ENCODE measurements at places on chromosomes 2 and 18. TPM values are rescaled to one million over a fixed set of nuclear protein-coding genes. Genes with fewer than 3 reads are reported as not detected.

The YWHAQ gene
- 152 TPM for total RNA-seq

The LAMA3 gene
- total RNA-seq: 2.8 TPM

The ROCK1 gene
- 31.3 TPM for total RNA-seq

The FHOD3 gene
- total RNA-seq: under 0.01 TPM

The CNGA3 gene
- total RNA-seq: not detected

The UBXN2A gene
- total RNA-seq: 7.4 TPM

The MERTK gene
- 21.6 TPM for total RNA-seq

The ICOS gene
- total RNA-seq: not detected

The LRATD1 gene
- 9.4 TPM for total RNA-seq

The ALLC gene
- not detected for total RNA-seq

The HOXD13 gene
- not detected for total RNA-seq

The ABCG8 gene
- total RNA-seq: not detected

The SPP2 gene
- total RNA-seq: not detected

The CENPA gene
- 7.8 TPM for total RNA-seq

The DCC gene
- not detected for total RNA-seq

The RAB27B gene
- under 0.01 TPM for total RNA-seq

The SIGLEC15 gene
- total RNA-seq: under 0.01 TPM

The RFX8 gene
- total RNA-seq: not detected

The PDCD1 gene
- not detected for total RNA-seq

The KHK gene
- 3.4 TPM for total RNA-seq

The INPP1 gene
- 14.4 TPM for total RNA-seq

The ALPG gene
- not detected for total RNA-seq
